ENCODE measurements at places on chromosomes 12 and 14.

GRCh38 chr14:81122326-81122725 is 98.4 kb downstream of the GTF2A1 start:
- DNase-seq, result no peak

GRCh38 chr12:7582796-7583195 is 79.2 kb upstream of the CD163 start:
- DNase-seq, result no peak

GRCh38 chr12:4589941-4590340 is 27.9 kb downstream of the DYRK4 start:
- DNase-seq, result no peak

DNA sequence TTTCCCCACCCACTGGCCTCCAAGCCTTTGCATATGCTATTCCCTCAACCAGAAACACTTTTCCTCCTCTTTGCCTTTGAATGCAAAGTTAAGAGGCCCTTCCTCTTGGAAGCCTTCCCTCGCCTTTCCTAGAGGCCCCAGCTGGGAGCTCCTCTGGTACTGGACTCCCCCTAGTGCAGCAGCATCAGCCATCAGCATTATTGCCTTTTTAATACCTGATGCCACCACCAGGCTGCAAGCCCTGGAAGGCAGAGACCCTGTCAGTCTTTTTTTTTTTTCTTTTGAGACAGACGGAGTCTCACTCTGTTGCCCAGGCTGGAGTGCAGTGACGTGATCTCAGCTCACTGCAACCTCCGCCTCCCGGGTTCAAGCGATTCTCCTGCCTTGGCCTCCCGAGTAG is 19.1 kb upstream of the PLA2G1B start:
- DNase-seq, result no peak

DNA sequence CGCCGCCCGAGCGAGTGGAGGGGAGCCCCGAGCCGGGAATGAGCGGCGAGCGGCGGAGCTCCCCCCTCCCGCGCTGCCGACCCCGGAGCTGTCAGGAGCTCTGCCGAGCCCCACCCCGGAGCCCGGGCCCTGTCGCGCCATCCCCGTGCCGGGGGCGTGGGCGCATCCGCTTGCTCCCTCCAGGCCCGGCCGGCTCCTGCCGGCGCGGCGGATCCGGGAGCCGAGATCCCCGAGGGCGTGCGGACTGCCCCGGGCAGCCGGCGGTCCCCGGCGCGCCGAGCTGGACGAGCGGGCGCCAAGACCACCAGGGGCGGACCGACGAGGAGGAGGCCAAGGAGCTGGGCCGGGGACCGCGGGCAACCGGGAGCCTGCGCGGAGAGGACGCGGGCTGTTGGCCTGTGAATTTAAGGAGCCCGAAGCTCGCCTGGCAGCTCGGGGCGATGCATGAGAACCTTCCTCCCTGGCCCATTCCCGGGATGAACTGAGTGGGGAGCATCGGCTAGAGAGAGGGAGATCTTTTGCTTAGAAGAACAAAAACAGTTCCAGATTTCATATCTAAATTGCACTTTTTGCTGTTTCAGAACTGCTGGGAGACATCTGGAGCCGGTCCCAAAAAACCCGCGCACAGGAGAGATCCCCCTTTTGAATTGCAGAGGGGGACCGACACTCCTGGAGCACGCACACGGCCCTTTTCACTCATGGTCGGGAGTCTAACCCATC is 2.0 kb downstream of the PTHLH start:
- no peak for DNase-seq

Data from activated T-cell treated with anti-CD3 and anti-CD28 coated beads, Interleukin-2, amount 50 U/mL, for 48 hours (primary cell).